ENCODE measurements at places on chromosomes 16 and 17.

DNA sequence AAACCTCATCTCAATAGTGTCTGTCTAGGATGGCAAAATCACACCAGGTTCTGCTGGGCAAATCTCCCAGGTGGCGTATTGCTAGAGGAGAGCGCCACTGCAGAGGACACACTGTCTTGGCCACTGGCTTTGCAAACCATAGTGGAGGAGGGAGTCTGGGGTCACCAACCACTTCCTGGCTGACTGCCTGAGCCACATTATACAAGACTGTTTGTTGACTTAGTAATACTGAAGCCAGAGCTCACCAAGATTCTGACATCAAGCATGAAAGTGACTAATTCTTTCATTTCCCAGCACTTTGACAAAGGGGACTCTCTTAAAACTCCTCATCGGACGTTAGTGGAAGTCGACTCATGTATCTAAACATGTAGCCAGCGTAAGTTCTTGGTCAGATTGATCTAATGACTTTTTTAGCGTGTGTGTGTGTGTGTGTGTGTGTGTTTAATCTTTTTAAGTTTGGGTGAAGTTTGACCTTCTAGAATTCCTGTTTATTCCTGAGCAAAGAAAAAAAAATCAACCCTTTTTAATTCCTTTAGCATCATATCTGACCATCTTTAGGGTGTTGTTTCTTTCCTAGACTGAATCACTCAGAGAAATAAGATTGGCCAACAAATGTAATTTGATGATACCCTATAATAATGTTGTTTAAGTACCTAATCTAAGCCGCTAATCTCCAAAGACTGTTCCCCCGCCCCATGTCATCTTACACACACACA lies 13.7 kb downstream of the PITPNC1 start:
- no peak for DNase-seq

- DNase-seq: peak; percentile 82
Measured at GRCh38 chr17:35969558-35970380, 11.5 kb downstream of the CCL16 start.

GRCh38 chr17:20944014-20944865 lies 98.6 kb downstream of the USP22 start:
- DNase-seq: no peak

GRCh38 chr16:62711797-62712196 lies 675.6 kb upstream of the CDH8 start:
- DNase-seq: no peak

DNA sequence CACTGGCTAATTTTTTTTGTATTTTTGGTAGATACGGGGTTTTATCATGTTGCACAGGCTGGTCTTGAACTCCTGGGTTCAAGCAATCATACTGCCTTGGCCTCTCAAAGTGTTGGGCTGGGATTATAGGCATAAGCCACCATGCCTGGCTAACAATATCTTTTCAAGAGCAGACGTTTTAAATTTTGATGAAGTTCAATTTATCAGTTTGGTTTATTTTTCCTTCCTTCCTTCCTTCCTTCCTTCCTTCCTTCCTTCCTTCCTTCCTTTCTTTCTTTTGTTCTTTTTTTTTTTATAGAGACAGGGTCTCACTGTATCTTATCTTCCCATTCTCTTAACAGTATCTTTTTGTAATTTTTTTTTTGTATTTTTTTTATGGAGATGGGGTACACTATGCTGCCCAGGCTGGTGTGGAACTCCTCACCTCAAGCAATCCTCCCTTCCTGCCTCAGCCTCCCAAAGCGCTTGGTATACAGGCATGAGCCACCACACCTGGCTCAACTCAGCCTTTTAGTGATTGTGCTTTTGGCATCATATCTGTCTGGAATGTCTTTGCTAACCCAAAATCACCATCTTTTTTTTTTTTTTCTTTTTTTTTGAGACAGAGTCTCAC lies 13.6 kb upstream of the GIP start:
- DNase-seq: no peak

DNA sequence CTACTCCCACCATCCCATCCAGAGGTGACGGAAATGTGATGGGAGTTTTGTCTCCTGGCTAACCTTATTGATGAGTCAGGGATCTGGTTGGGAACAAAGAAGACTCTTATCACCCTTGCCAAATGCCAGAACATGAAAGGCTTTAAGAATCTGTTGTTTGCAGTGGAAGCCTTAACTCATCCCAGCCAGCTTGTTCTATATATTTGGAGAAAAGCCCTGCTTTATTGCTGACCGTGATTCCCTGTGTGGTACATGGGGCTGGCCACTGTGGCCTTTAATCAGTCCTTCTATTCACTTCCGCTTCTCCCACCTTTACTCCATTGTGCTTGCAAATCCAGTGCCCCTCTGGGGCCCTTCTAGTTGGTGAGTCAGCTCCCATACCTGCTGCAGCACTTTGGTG lies 156.6 kb downstream of the PHKB start:
- DNase-seq: no peak

- peak; percentile 68 for DNase-seq
Measured at GRCh38 chr17:78993241-78993956, 13.7 kb upstream of the LGALS3BP start.

GRCh38 chr17:68249354-68249765 lies 1.5 kb downstream of the AMZ2 start:
- DNase-seq: no peak

DNA sequence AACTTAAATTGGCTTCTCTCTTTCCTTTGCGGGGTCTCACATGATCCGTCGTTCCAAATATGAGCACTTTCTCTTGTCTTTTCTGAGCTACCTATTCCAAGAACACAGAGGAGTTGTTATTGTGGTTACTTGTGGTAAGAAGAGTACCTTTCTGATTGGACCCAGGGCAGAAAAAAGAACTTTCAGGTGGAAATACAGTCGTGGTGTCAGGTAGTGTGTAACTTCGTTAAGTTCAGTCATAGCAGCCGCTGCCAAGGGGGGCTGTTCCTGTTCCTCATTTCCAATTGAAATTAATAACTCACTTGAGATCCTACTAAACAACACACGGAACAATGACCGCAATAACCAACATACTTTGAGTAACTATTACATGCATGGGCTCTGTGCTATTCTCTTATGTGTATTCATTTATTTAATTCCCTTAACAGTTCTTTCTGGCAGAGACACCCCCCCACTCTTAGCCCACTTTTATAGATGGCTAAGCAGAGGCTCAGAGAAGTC lies 681.7 kb downstream of the MAF start:
- no peak for DNase-seq

DNA sequence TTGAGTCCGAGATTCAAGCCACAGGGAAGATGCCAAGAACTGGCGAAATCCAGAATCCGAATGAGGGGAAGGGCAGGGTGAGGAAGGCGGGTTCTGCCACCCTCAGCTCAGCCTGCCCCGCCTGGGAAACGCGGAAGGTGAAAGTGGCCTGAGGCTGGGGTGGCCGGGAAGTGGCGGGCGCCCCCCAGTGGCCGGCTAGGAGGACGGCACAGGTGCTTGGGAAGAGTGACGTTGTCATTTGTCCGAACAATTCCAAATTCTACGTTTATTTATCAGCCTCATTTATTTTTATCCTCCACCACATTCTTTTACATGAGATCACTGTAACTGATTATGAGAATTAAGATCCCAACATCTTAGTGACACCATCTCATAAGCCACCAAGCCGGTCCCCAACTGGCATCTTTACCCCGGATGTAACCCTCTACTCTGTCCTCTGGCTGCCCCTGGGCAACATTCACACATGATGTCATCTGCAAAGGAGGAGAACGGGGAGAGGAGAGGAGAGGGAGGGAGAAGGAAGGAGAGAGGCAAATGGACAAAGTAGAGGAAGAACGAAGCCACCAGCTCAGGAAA lies 21.3 kb downstream of the SRCIN1 start:
- DNase-seq: peak; percentile 62

GRCh38 chr16:47299587-47299986 lies 155.8 kb upstream of the NETO2 start:
- DNase-seq: no peak

DNA sequence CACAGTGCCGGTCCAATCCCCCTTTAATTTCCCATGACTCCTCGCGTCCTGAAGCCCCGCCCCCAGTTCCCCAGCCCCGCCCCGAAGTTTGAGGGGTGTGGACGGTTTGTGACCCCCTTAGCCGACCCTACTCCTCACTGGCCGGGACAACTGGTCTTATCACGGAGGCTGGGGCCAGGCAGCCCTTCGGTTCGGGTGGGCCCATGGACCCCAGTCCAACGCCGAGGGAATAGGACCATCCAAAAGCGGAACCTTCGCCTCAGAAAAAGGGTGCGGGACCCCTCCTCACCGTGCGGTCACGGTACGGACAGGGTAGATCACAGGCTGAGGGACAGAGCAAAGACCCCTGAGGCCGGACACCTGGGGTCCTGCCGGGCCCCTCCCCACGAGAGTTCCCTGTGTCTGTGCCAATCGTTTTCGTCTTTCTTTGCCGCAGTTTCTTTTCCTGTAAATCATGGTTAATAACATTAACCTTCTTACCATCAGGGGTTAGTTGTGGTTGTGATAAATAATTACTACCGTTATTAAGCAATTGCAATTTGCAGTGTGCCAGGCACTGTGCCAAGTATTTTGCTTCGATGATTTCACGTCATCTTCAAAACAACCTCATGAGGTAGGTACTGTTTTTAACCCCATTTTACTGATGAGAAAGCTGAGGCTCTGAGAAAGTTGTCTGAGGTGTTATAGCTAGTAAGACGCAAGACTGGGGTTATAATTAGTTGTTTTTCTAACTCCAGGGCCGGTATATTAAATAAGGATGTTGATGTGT lies 543 bp downstream of the TMUB2 start:
- no peak for DNase-seq

- no peak for DNase-seq
Measured at GRCh38 chr17:68497885-68498319, 14.3 kb upstream of the PRKAR1A start.

DNA sequence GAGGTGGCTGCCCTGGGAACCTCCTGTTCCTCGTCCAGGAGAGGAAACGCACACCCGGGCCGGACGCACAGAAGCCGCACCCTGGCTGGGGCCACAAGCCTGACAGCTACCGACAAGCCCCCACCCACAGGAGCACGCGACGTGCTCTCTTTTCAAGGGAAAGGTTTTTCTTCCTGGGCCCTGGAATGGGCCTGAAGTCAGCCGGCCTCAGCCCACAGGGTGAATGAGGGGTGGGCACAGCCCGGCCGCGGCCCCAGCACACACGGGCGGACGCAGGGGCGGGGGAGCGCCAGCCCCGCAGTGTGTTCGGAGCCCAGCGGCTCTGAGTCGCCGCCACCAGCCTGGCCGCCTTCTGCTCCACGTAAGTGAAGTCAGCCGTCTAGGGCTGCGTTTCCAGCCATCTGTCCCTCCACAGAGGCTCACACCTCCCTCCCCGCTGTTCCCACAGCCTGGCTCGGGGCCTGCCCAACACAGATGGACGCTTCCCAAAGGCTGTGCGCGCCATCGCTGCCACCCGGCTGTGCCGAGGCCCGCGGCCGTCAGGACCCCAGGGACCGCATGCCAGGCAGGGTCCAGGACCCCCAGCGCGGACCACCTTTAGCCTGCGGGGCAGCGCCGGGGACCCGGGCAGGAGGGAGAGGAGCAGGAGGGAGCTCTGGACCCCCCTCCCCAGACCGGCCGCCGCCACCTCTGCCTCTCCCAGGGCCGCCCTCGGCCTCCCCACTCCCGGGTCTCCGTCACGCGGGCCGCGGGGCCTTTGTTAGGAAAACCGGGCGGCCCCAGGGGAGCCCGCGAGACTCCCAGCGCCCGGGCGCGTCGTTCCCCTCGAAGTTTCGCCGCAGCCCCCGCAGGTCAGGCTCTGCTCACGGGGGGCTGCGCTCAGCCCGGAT lies 36.8 kb downstream of the CBFA2T3 start:
- no peak for DNase-seq

- no peak for DNase-seq
Measured at GRCh38 chr17:79952901-79953300, 82.8 kb downstream of the TBC1D16 start.

- peak; percentile 51 for DNase-seq
Measured at GRCh38 chr17:81315129-81315884, 20.2 kb upstream of the SLC38A10 start.

DNA sequence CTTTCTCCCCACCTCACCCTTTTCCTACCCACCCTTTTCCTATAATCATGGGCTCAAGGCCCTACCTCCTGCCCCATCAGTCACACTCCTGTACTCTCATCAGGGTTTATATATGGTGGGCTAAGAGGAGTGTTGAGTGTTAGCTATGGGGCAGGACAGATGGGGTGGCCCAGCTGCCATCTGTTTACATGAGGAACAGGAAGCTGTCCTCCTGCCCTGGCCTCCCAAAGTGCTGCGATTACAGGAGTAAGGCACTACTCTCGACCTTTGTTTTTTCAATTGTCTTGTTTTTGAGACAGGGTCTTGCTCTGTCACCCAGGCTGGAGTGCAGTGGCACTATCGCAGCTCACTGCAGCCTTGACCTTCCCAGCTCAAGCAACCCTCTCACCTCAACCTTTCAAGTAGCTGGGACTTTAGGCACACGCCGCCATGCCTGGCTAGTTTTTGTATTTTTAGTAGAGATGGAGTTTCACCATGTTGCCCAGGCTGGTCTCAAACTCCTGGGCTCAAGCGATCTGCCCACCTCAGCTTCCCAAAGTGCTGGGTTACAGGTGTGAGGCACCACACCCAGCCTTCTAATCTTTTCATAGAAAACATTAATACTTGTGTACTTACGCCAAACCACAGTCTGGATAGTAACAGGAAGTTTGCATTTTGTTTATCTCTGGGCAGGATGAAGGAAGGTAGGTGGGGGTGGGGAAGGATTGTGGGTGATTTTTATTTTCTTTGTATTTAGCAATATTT lies 1.6 kb downstream of the TRADD start:
- DNase-seq: no peak

DNA sequence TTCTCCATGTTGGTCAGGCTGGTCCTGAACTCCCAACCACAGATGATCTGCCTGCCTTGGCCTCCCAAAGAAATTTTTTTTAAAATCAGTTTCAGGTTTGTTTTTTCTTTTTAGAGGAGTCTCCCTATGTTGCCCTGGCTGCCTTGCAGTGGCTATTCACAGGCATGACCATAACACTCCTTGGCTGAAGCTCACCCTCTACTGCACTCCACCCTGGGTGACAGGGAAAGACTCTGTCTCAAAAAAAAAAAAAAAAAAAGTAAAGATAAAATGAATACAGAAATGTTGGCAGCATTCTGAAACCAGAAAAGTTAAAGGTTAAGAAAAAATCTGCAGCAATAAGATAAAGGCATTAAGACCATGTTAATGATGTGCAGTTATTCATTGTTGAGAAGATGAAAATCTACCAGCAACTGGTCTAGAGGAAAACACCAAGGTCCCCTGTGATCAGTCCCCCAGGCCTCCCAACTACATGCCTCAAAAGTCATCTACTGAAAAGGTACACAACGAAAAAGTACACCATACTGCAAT lies 15.1 kb downstream of the YWHAE start:
- DNase-seq: no peak

GRCh38 chr16:58332997-58333700 lies 38.3 kb upstream of the PRSS54 start:
- no peak for DNase-seq

- no peak for DNase-seq
Measured at GRCh38 chr16:11327277-11328171, 17.7 kb upstream of the RMI2 start.

- DNase-seq: no peak
Measured at GRCh38 chr16:56423584-56424403, 1.6 kb downstream of the AMFR start.
